GM12878 (cell line): ENCODE measurements at places on chromosomes 16 and 17.

- no peak for DNase-seq
Measured at GRCh38 chr16:53219795-53220454, 165.1 kb downstream of the CHD9 start.

- DNase-seq, result no peak
Measured at GRCh38 chr16:80751167-80751566, 53.2 kb downstream of the CDYL2 start.

DNA sequence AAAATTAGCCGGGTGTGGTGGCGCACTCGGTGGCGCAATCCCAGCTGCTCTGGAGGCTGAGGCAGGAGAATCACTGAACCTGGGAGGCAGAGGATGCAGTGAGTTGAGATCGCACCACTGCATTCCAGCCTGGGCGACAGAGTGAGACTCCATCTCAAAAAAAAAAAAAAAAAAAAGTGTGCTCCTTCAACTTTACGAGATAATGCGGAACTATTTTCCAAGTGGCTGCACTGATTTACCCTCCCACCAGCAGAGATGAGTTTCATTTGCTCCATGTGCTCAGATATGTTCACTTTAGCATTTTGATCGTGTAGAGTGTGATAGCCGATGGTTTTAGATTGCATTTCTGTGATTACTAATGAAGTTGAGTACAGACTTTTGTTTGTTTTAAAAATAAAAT is 20.0 kb upstream of the LASP1NB start:
- no peak for DNase-seq

GRCh38 chr16:67544329-67544841 is 15.8 kb downstream of the RIPOR1 start:
- no peak for DNase-seq

- DNase-seq, result no peak
Measured at GRCh38 chr16:54069601-54070239, 216.9 kb downstream of the IRX3 start.

DNA sequence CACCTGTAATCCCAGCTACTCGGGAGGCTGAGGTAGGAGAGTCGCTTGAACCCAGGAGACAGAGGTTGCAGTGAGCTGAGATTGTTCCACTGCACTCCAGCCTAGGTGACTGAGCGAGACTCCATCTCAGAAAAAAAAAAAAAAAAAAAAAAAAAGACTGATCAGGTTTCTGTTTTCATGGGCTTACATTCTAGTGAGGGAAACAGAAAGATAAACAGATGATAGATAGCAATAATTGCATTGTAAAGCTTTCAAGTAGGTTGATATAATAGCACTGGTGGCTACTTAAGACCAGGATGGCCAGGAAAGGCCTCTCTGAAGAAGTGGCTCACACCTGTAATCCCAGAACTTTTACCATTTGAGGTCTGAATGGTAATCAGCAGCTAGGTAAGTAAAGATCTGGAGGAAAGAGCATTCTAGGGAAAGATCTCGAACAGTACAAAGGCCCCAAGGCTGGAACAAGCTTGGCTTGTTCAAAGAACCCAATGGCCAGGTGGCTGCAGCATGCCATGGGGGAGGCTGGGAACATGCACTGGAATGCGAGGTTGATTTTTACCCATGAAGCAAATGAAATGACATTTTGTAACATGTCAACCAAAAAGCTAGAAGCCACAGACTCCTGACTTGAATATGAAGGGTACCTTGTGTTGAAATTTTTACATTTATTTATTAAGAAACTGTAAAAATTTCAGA is 108.3 kb upstream of the DHX40 start:
- DNase-seq, result no peak

- no peak for DNase-seq
Measured at GRCh38 chr16:1557074-1557473, 23.6 kb downstream of the TMEM204 start.

- no peak for DNase-seq
Measured at GRCh38 chr16:88680554-88681083, 5.7 kb downstream of the SNAI3 start.

GRCh38 chr17:75827308-75828075 is 16.7 kb downstream of the UNC13D start:
- no peak for DNase-seq

DNA sequence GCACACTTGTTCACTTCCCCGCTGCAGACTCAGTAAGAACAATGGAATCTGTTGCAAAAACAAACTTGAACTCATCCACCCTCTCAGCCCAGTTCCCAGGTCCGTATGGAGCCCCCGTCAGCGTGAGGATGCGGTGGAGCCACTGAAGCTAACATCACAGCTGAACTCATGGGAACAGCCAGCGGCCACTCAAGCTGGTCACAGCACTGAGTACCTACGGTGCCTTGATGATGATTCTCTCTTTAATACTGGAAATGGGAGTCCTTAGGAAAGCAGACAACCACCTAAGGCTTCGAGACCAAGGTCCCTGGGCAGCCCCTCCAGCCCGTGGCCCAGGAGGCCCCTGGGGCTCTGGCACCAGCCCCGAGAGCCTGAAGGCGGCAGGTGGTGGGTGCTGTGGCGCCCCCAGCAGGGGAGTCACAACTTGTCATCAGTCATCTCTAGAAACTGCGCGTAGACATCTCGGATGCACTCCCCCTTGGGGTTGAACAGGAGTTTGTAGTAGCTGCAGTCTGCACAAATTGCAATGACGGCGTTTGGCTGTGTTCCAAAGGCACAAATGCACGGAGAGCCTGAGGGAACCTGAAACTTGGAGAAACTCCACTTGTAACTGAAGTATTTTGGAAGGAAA is 31.0 kb upstream of the RHOT1 start:
- DNase-seq, result no peak

DNA sequence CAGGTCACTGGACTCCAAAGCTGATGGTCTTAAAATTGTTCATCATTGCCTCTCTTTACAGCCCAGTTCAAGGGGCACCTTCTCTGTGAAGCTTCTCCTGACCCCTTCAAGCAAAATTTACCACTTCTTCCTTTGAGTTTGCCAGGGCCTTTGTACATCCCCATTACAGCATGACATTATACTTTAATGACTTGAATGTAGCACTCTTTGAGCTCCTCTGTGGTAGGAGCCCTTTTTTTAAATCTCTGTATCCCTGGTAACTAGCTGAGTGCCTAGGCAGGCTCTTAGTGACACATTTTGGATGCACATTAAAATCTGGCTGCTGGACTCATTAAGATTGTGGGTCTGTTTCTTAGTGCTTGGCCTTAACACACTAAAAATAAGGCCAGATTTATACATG is 412.1 kb downstream of the CA10 start:
- DNase-seq, result no peak

DNA sequence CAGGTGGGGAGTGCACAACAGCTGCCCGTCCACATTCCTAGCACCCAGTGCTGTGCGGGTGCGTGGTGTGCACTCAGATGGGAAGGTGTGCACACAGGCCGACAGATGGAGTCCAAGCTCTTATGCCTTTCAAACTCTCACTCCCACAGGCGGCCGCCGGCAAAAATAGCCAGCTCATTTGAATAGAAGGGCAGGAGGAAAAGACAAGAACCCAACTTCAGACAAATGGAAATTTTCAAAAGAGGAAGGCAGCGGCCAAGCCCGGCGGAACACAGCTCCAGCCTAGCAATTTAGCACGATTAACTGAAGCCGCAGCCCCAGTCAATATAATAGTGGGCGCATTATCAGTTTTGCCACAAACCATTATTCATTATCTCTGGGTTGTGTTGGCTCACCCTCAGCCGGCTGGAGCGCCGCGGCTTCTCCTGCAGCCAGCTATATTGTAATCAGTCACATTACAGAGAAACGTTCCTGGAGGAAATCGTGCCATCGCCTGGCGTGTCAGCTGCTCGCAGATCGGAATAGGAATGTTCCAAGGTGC is 103.9 kb upstream of the SEC14L1 start:
- DNase-seq, result no peak

GRCh38 chr17:7747635-7748071 is 30.1 kb downstream of the DNAH2 start:
- no peak for DNase-seq
